ENCODE measurements at places on chromosomes 7 and 10.

DNA sequence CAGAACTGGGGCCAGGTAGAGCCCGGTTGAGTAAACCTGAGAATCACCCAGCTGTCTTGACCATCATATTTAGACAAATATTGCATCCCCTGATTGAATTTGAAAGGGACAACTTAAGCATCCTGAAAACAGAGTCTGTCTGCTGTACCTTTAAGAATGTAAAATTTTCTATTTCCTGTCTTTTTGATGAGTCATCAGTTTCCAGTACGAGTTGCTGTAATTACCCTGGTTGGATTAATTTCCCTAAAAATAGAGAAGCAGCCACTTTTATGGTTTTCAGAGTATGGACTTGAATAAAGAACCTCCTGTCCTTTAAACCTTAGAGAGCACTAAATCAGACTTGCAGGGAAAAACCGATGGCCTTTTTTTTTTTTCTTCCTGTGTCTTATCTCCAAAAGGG, 164.6 kb upstream of the SH2B2 start:
- no peak for DNase-seq

- no peak for DNase-seq
These were observed 46.4 kb downstream of the CASD1 start for GRCh38 chr7:94556028-94556427.

DNA sequence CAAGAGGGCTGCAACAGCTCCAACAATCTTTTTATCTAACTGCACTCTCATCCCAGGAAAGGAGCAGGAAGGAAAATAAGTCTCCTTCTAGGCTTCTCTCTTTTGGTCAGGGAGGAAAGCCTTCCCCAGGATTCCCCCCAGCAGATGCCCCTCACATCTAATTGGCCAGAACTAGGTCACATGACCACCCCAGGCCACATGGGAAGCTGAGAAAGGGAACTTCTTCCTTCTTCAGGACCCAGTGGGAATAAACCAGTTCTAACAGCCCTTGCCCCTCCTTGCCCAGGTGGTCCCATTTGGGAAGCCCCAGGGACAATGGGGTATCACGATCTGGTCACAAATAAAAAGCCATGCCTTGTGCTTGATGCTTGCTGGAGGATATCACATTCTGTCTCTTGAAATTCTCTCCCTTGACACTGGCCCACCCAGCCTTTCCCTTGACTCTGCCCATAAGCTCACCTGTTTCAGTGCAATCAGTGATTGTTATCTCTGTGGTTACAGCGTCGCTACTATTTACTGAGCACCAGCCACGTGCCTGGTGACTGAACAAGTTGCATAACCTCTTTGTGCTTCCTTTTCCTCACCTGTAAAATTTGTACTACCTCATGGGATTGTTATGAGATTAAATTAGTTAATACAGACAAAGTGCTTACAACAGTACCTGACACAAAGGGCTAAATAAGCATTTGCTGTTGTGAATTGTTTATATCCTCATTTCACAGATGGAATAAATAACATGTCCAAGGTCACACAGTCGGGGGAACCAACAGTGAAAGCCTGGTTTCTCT, 9.0 kb upstream of the TACR2 start:
- peak; percentile 57 for DNase-seq

DNA sequence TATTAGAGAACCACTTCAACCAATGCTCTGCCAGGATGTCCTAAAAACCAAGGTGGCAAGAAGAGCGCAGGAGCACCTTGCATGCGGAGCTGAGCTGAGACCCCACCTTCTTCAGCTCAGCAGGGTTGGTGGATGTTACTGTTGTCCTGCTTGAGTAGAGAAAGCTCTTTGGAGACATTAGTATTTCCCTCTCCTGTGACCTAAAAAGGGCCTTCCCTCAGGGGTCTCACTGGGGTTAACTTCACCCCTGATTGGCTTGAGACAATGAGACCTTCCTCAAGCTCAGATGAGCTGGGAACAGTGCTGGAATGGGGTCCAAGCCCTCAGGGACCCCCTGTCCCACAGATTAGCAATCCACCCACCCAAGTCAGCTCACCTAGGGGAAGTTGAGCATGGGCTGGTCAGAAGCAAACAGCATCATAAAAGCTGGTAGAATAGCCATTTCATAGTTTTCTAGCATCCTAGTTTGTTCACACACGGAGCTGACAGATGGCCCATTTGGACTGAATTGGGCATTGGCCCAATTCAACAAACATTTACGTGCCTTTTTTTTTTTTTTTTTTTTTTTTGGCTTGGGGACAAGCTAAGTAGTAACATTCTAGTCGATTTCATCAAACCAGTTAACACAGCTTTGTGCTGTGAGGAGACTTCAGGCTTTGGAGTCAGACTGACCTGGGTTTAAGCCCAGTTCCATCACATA, 100.6 kb upstream of the HABP2 start:
- no peak for DNase-seq

DNA sequence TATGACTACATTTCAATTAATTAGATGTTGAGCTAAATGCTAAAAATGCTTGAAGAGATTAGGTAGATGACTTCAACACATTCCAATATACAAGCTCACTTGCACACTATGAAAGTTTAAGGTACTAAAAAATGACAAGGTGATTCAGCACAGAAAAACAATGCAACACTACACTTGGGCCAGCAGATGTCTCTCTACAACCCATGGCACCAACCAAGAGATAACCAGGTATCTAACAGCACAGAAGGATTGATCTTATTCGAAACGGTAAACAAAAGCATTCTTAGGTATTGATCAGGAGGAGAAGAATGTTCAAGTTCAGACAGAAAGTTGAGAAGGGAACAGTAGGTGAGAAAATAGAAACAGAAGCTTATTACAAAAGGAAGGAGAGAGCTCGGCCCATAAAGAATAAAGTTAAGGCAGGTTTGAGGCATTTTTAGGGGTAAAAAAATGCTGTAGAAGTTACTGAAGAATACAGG, 248.2 kb upstream of the KLF14 start:
- peak; percentile 35 for DNase-seq

DNA sequence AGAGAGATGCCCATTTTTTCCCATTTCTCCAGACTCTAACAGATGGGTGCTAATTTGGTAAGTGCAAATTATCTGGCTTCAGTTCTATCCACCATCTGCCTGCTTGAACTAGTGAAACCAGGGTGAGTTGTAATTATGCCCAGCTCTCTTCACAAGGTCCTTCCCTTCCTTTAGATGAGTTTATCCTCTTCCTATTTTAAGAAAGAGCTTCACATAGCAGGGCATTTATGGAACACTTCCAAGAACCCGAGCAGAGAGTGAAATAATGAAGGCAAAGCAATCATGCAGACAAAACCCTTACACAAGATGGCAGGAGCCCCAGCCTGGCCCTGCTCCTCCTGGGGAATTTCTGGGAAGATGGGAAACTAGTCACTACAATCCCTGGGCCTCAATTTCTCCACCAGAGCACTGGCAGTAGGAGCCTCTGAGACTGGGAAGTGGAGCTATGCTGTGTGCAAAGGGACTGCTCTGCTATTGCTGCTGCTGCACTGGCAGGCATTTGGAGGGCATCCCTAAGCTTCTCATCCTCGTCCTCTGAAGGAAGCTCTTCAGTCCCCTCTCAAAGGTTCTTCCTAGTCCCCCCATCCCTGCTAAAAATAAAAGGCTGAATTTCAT, 33.7 kb upstream of the PLXNA4 start:
- no peak for DNase-seq

- no peak for DNase-seq
These were observed 54.2 kb downstream of the TBATA start for GRCh38 chr10:70730955-70731354.

DNA sequence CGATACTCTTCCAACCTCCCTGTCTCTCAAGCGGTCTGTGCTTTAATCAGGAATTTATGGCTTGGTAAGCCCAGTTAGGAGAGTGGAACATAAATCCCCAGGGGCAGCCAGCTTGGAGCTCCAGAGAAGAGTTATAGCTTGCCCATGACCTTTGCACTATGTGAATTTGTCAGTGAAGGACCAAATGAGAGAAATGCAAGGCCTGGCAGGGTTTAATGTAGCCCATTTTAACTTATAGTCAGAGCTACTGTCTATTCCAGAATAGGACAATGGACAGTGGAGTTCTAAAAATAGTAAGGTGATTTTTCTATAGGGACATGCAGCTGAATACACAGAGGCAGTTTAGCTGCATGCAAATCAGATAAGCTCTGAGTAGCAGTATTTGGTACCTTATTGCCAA, 142.6 kb upstream of the CAV2 start:
- no peak for DNase-seq

- peak; percentile 75 for DNase-seq
These were observed 15.3 kb downstream of the KCNH2 start for GRCh38 chr7:150962553-150963399.

GRCh38 chr10:80185578-80186299, 19.6 kb downstream of the ANXA11 start:
- no peak for DNase-seq

GRCh38 chr10:25349520-25349919, 174.7 kb downstream of the GPR158 start:
- no peak for DNase-seq

DNA sequence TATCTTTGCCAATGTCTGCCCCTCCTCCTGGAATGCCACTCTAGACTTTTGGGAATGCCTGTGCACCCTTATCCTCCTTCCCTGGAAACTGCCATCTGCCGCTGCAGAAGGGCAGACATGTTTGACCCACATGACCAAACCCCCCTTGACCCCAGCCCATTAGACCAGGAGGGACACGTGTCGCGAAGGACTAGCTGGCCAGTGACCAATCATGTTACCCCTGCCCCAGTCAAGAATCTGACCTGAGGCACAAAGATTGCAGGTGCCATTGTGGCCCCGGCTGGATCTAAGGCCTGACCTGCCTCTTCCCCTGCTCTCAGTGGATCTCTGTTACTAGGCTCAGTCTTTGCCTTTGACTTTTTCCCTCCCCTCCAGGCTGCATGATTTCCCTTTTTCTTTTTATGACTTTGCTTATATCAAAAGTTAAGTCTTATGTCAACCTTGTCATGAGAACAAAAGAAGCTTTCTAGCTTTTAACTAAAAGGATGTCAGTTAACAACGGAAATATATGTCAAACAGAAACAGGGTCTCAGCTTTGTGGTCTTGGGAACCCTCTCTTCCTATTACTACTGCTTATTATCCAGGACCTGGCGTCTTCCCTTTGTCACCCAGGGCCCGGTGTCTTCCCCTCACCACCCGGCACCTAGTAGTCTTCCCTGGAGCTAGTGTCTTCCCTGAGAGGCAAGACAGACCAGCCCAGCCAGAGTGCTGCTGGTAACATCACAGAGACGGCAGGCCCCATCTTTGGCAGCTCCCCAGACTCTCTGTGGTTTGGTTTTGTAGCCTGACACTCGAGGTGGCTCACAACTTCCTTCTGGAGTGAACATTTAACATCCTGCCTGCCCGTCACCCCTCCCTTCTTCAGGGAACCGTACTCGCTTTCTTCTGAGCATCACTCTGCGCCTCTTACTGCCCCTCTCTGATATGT, 24.4 kb upstream of the PPIF start:
- DNase-seq = peak; percentile 89

DNA sequence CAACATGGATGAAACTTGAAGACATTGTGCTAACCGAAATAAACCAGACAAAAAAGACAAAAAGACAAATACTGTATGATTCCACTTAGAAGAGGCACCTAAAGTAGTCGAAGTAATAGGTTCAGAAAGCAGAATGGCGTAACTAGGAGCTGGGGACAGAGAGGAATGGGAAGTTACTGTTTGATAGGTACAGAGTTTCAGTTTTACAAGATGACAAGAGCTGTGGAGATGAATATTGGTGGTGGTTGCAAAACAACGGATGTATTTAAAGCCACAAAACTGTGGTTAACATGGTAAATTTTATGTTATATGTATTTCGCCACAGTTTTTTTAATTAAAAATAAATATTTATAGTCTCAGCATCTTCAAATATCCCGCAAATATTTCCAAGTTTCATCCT, 64.1 kb upstream of the DIP2C start:
- no peak for DNase-seq

Data from CD4-positive, alpha-beta T cell treated with Interleukin-17A for 4 hours (primary cell).